Stimulated activated CD8-positive, alpha-beta memory T cell treated with anti-CD3 and anti-CD28 coated beads, Interleukin-15, amount 100 ng/mL, for 4 hours (primary cell): ENCODE measurements at places on chromosomes 5 and 9.

DNA sequence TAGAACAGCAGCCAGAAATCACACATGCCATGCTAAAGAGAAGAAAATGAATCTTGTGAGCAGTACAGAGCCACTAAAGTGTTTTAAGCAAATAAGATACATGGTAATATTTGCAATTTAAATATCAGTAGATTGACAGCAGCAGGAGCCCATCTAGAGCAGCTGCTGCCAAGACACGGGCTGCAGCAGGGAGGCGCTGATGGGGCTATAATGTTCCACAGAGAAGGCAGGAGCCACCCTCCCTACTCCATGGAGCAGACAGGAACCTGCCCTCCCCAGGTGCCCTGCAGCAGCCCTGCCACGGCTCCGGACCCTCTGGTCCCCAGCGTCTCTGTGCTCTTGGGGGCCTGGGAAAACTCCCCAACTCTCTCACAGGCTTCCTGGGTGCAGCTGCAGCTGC, 224.1 kb upstream of the ISL1 start:
- no peak for DNase-seq

- no peak for DNase-seq
These were observed 169.4 kb downstream of the IRX2 start for GRCh38 chr5:2582106-2582505.

GRCh38 chr9:109143881-109144562, 23.0 kb downstream of the FRRS1L start:
- no peak for DNase-seq

DNA sequence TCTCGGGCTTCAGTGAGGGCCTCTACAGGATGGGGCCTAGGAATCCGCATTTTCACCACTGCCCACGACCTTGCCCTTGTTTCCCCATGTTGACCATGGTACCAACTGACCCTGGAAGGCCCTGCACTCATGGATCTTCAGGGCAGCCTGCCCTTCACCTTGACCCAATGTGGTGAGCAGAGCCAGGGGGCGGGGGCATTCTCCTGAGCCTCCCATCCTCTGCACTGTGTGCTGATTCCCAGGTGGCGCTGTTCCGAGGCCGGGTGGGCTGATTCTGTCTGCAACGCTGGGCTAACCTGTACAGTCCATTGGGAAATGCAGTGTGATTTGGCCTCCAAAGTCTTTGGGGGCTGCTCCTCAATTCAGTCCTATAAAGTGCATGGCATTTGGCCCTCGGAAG, 68.7 kb downstream of the SHB start:
- DNase-seq, result no peak

- DNase-seq, result no peak
These were observed 25.8 kb upstream of the GPX8 start for GRCh38 chr5:55134053-55134722.

DNA sequence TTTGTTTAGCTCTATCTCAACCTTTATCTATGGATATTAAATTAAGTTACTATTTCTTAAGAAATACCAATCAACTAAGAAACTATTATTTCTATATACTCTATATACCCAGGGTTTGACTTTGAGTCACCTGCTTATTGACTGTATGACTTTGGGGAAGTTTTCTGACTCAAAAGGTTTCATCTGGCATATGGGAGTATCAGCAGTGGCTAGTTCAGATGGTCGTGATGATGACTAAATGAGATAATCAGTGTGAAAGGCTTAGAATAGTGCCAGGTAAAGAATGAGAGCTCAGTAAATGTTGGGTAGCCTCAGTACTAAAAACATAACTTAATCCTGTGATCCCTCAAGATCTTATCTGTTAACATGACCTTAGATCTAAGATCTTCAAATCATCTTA, 179.7 kb upstream of the ISL1 start:
- no peak for DNase-seq

DNA sequence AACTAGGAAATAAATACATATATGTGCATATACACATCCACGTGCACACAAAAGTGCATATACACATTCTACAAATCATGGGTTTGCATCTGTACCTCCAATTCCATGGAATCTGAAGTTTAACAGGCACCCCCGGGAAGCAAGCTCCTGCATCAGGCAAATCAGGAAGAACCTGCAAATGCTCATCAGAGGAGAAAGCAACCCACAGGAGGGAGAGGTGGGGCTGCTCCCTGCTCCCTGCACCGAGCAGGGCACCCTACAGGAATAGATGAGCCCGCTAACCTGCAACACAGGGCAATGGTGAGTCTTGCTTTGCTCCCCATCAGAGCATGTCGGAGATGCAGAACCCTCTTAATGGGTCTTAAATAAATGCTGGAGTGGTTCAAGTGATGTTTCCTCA, 151.3 kb downstream of the DAB2IP start:
- no peak for DNase-seq

DNA sequence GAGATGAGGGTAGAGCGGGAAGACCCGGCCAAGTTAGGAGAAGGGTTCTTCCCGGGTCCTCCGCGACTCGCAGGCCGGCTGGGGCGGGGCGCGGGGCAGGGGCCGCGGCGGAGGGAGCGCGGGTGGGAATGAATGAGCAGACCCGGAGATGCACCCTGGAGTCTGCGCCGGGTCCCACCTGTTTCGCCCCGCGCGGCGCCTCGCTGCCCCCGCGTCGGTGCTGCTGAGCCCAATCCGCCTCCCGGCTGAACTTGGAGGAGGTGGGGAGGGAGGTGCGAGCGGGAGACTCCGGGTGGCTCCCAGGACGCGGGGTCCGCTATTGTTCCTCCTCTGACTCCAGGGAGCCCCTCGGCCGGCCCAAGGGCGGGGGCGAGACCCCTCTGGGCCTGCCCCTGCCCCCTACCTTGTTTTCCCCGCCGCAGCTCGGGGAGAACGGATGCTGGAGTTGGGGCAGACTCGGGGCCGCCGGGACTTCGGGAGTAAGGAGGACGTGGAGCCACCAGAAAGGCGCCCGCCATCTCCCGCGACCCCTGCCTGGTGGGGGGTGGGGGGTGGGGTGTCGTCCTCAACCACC, 659 bp downstream of the RAI14 start:
- no peak for DNase-seq

DNA sequence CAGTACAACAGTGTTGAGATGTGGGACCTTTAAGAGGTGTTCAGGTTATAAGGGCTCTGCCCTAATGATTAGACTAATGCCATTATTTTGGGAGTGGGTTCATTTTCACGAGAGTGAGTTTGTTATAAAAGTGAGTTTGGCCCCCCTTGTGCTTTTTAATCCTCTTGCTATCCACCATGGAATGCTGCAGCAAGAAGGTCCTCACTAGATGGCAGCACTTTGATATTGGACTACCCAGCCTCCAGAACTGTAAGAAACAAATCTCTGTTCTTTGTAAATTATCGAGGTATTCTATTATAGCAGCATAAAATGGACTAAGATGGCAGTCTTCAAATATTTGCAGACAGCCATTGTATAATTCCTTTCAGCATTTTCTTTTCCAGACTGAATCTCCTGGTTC, 212.4 kb downstream of the LRRC70 start:
- DNase-seq, result no peak

DNA sequence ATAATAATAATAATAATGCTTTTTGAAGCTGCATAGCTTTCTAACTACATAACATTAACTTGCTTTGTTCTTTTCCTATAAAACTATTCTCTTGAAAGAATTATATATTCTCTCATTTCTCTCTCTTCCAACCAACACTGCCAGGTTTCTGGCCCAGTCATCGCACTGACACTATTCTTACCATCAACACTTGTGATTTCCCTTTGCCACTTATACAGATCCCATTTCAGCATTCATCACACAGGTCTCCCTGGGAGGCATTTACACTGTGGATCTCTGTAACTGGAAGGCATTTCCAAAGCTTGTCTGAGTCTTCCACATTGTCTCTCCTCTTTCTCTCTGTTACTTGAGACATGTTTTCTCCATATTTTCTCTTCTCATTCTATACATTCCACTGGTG, 777.8 kb upstream of the ACO1 start:
- DNase-seq, result no peak

DNA sequence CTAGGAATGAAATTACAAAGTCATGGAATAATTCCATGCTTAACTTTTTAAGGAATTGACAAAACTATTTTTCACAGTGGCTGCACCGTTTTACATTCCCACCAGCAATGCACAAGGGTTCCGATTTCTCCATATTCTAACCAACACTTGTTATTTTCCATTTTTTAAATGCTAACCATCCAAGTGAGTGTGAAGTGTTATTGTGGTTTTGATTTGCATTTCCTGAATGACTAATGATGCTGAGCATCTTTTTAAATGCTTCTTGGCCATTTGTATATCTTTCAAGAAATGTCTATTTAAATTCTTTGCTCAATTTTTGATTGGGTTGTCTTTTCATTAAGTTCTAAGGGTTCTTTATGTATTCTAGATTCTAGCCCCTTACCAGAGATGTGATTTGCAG, 479.5 kb upstream of the SMARCA2 start:
- DNase-seq, result no peak

- no peak for DNase-seq
These were observed 70.7 kb downstream of the COX7C start for GRCh38 chr5:86688406-86688805.

GRCh38 chr5:28703651-28704260, 1665.4 kb upstream of the CDH9 start:
- no peak for DNase-seq

- no peak for DNase-seq
These were observed 3.0 kb upstream of the PHYKPL start for GRCh38 chr5:178235588-178235974.

- no peak for DNase-seq
These were observed 21.1 kb downstream of the CARTPT start for GRCh38 chr5:71740015-71740753.

DNA sequence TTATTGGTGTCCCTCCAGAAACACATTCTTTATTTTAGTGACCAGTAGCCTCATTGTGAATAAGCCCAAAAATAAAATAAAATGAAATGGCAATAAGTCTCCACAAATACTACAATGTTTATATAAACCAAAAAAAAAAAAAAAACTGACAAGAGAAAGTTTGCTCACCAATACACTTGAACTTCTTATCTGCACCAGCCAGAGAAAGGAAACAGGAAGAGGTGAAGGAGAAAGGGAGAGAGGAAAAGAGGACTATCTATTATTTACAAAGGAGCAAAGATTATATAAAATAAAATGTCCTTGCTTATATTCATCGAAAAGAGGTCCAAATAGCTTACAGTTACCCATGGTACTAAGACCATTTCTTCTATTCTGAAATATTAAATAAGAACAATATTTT, 176.4 kb upstream of the CCNG1 start:
- no peak for DNase-seq

DNA sequence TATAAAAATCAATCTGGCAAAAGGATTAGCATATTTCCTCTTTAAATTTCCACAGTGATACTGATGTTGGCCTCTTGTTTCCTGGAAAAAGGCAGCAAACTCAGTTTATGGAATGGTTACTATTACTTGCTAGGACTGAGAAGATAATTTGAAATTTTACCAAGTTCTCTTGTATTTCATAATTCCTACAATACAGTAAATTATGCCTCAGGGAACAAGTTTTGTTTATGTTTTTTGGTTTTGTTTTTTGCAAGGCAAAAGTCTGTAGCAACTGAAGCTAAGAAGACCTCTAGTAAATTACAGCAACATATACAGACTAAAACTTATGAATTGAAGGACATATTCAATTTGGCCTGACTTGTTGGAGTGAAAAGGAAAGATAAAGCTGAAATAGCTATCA, 30.2 kb upstream of the SLCO6A1 start:
- no peak for DNase-seq

GRCh38 chr9:104775574-104775936, 11.6 kb downstream of the NIPSNAP3B start:
- no peak for DNase-seq

DNA sequence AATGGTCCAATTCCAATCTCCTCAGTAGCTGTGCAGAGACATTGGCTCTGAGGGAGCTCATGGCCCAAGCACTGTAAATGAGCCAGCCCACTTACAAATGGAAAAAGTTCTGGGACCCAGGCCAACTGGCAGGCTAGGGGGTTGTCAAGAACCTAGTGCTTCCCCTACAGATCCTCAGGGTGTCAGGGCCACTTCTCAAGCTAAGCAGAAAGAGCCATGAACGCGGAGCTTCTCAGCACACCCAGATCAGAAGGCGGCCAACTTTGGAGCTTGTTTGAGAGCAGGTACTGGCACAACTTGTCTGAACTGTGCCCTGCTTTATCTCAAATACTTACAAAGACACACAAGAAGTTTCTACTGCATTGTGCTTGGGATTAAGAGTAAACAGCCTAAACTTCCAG, 17.5 kb downstream of the TLE1 start:
- DNase-seq, result no peak

DNA sequence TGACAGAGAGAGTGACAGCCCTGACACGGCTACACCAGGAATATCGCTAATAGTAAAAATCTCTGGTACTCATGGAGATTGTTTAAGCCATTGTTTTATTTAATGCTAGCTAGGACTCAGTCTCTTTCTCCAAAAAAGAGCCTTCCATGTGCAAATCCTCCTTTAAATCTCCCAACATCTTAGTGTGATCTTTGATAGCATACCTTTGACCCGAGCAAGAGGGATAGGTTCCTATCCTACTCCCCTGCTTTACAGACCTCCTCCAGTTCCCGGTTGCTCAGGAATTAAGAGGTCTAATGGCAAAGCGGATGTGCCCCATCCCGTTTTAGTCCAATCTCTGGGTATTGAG, 663 bp upstream of the FRMD3 start:
- DNase-seq, result no peak

- DNase-seq, result no peak
These were observed 32.2 kb upstream of the PRDM12 start for GRCh38 chr9:130632081-130632710.

DNA sequence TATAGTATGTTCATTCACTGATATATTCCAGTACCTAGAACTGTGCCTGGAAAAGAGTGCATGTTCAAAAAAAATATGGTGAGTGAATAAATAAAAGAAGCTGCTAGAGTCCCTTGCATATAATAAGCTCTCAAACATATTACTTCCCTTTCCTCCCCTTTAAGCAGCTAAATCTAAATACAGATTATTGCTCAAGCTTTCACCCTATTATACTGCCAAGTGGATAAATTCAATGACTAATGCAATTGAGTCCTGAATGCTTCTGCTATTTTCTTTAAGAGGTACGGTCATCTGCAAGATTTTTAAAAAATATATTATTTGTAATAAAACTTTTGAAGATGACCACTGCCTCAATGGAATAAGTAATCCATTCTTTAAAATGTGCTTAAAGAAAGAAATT, 248.4 kb downstream of the PLK2 start:
- no peak for DNase-seq
